ENCODE measurements at places on chromosomes 1 and 21. TPM values are rescaled to one million over a fixed set of nuclear protein-coding genes. Genes with fewer than 3 reads are reported as not detected.

The CHRNB2 gene
- total RNA-seq, result 0.03 TPM

The IVL gene
- not detected for total RNA-seq

The FNDC10 gene
- 3.6 TPM for total RNA-seq

The SRSF10 gene
- 60.0 TPM for total RNA-seq

The EBNA1BP2 gene
- total RNA-seq, result 63.8 TPM

The SMPDL3B gene
- total RNA-seq, result not detected

The LCE3D gene
- not detected for total RNA-seq

The TBX19 gene
- 1.2 TPM for total RNA-seq

The ARPC5 gene
- 324 TPM for total RNA-seq
